ENCODE measurements at places on chromosomes 7 and 10.

- no peak for DNase-seq
These were observed 253.5 kb upstream of the LRGUK start for GRCh38 chr7:133873631-133874030.

GRCh38 chr7:23927709-23928417, 217.8 kb downstream of the STK31 start:
- DNase-seq, result no peak

DNA sequence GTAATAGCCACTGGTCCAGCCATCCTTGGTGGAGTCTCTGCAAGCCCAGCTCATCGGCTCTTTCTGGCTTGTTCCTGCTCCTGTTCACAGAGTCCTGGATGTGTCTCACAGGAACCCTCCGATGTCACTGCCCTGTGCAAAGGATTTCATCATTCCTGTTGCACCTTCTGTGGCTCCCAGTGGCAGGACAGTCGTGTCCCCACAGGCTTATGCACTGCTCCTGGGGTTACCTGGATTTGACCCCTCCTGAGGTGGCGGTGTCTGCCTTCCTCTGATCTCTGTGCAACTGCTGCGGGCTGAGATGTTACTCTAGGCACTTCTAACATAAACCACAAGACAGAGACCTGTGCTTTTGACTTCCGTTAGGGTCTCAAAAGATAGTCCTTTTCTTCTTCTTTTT, 30.6 kb downstream of the APBB1IP start:
- DNase-seq, result no peak

DNA sequence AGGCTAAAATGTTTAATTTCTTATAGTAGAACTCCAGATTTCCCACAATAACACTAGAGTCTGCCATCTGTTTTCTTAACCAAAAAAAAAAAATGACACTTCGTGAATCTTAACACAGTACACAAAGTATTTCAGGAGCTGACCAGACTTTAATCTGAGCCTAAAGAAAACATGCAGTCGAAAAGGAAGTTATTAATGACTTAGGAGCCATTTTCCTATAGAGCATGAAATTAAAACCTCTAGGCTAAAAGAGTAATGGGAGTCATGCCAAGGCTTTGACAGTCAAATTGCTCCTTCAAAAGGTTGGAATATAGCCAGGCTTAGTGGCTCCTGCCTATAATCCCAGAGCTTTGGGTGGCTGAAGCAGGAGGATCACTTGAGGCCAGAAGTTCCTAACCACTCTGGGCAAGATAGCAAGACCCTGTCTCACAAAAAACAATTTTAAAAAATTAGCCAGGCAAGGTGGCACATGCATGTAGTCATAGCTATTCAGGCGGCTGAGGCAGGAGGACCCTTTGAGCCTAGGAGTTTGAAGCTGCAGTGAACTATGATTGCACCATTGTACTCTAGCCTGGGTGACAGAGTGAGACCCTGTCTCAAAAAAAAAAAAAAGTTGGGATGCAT, 13.6 kb downstream of the MICU1 start:
- DNase-seq, result no peak

GRCh38 chr7:39613577-39613976, 9.8 kb upstream of the RALA start:
- peak; percentile 98 for DNase-seq

- DNase-seq, result no peak
These were observed 23.0 kb downstream of the NET1 start for GRCh38 chr10:5435328-5435727.

- no peak for DNase-seq
These were observed 55.4 kb upstream of the FAM3C start for GRCh38 chr7:121451367-121452094.

GRCh38 chr7:26843705-26844104, 20.7 kb downstream of the SKAP2 start:
- DNase-seq, result no peak

GRCh38 chr10:70274643-70275042, 9.2 kb downstream of the NPFFR1 start:
- DNase-seq, result no peak
